Activated T-cell treated with anti-CD3 and anti-CD28 coated beads, Interleukin-2, amount 50 U/mL, for 72 hours (primary cell): ENCODE measurements at places on chromosomes 7 and 10. TPM values are rescaled to one million over a fixed set of nuclear protein-coding genes. Genes with fewer than 3 reads are reported as not detected.
A peak's percentile ranks its signal among the peaks of the same experiment; 100 is the strongest.

GRCh38 chr10:101291331-101292193 lies 62.3 kb upstream of the LBX1 start:
- DNase-seq: peak; percentile 58

- no peak for DNase-seq
Observed at GRCh38 chr7:133191787-133192186, 61.1 kb upstream of the EXOC4 start.

DNA sequence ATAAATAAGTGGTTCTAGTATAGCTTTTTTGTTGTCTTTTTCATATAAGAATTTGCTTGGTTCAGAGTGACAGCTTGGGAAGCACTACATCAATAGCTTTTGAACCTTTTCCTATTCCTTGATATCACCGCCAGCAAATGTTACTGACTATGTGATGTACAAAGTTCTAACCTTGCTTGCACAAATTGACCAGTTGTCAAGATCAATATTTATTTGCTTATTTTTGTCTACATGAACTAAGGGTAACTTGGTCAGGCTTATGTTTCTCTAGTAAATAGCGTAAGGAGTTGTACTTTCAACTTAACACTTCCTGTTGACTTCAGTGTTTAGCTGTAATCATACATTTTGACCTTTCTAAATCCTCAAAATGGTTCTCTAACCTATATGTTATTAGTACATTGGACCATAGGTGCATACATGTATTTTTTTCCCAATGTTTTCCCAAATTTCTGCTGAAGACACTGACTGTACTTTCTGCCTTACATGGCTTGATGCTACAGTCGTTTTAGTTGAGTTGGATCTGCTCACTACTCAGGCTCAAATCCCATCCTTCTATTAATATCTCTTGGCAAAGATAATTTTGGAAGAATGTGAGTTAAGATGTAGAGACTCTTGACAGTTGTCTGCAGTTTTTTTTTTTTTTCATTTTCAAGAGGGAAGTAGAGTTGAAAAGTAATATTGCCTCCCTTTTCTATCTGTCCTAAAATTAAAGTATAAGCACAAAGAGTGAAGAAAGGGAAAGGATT lies 239.1 kb upstream of the KAT6B start:
- no peak for DNase-seq

- DNase-seq: no peak
Observed at GRCh38 chr10:120689777-120690529, 161.2 kb upstream of the WDR11 start.

DNA sequence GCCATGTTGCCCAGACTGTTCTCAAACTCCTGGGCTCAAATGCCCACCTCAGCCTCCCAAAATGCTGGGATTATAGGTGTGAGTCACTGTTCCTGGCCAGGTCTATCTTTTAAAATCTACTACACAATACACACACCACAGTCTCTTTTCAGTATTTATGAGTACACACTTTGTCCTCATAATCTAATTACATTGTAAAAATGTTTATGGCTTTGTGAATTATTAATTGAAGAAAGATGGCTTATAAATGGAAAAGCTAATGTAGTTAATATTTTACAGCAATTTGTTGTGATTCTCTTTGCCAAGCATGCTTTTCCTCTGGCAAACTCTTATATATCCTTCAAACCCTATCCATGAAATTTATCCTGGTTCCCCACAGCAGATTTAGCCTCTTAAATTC lies 22.0 kb downstream of the LAMB4 start:
- DNase-seq: no peak

DNA sequence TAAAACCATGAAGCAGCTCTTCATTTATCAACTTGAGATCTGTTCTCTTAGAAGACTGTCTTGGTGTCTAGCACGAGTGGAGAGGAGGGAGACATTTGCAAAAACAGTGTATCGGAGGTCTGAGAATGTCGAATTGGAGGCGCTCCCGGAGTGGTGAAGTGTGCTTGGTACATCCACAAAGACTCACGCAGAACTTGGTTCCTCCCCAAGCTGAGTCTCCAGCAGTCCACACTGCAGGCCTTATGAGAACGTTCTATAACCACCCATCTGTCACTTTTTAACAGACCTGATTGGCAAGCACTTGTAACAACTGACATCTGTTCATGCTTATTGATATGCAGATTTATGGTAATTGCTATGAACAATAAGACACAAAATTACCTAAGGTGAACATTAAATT lies 261.6 kb downstream of the CELF2 start:
- no peak for DNase-seq

Gene CPXM2
- not detected for total RNA-seq

Gene CDK14
- 1.7 TPM for total RNA-seq
